ENCODE measurements at places on chromosomes 5 and 9.

GRCh38 chr5:68216245-68217046 is 890 bp downstream of the PIK3R1 start:
- peak; percentile 79 for DNase-seq

DNA sequence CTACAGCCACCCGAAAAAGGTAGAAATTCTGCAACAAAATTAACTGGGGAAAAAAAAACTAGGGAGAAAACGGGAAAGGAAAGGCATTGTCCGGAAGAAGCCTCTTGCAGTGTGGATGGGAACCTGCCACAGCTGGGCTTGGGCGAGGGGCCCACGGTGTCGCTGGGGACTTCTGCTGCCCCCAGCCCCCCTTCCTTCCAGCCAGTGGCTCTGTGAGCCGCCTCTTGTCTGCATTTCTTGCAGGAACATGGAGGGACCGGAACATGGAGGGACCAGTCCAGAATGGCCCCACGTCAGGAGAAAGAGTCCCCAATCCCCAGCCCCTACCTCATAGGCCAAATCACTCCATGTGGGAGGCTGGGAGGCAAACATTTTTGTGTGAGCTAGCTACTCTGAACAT is 36.9 kb upstream of the EXOC3 start:
- no peak for DNase-seq

GRCh38 chr5:98497418-98497817 is 276.0 kb upstream of the RGMB start:
- no peak for DNase-seq

GRCh38 chr5:23473915-23474314 is 33.5 kb upstream of the PRDM9 start:
- DNase-seq: no peak

- no peak for DNase-seq
Observed at GRCh38 chr5:143065185-143065965, 295.2 kb downstream of the ARHGAP26 start.

DNA sequence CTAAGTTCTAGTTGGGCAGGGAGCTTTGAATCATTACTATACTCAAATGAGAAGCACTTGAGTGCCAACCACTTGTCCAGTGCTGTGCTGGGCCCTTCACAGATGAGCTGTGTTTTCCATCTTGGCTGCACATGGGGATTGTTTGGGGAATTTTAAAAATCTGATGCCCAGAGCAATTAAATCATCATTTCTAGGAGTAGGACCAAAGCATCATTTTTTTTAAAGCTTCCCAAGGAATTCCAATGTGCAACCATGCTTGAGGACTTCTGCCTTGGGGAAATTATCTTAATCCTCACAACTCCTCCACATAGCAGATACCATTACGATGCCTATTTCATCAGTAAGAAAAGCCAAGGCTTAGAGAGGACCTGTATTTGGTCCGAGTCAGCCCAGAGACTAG is 131.4 kb downstream of the TMEM174 start:
- DNase-seq: no peak

DNA sequence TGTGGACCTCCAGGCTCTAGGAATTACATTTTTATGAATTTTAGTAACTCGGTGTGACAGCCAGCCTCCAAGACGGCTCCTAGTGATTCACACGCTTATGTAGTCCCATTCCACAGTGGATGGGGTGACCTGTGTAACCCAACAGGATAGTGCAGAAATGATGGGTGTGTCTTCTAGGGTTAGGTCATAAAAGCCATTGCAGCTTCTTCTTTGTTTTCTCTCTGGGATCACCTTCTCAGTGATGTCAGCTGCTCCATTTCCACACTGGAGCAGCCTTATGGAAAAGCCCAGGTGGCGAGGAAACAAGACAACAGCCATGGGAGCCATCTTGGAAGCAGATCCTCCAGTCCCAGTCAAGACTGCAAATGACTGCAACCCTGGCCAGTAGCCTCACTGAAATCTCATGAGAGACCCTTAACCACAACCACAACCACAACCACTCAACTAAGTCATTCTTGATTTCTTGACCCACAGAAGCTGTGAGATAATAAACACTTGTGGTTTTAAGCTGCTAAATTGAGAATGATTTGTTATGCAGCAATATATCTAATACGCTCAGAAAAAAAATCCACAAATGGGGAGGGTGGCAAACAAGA is 5.1 kb upstream of the GNPDA1 start:
- no peak for DNase-seq

DNA sequence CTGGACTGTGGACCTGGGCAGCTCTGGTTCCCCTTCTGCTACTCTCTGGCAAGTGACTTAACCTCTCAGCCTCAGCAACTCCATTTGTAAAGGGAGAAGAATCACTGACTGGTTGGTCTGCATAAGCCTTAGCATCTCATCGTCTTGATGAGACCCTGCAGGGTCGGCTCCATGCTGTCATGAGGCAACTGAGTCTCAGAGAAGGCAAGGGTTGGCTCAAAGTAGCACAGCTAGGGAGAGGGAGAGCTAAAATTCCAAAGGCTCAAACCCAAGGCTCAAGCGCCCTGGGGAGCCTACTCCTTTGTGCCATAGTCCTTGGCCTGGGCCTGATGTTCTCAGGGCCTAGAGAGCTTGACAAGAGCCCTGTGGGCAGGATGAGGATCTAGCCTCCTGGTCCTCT is 4.5 kb downstream of the FGFR4 start:
- no peak for DNase-seq

GRCh38 chr9:119167267-119167666 is 202.0 kb downstream of the BRINP1 start:
- no peak for DNase-seq

GRCh38 chr5:40540301-40540700 is 139.4 kb upstream of the PTGER4 start:
- no peak for DNase-seq
